Stimulated activated CD8-positive, alpha-beta memory T cell treated with anti-CD3 and anti-CD28 coated beads, Interleukin-2, amount 100 ng/mL, for 1 hour (primary cell): ENCODE measurements at places on chromosomes 3 and 15.
A peak's percentile ranks its signal among the peaks of the same experiment; 100 is the strongest.

GRCh38 chr3:48039487-48040190 lies 23.4 kb upstream of the MAP4 start:
- DNase-seq: no peak

DNA sequence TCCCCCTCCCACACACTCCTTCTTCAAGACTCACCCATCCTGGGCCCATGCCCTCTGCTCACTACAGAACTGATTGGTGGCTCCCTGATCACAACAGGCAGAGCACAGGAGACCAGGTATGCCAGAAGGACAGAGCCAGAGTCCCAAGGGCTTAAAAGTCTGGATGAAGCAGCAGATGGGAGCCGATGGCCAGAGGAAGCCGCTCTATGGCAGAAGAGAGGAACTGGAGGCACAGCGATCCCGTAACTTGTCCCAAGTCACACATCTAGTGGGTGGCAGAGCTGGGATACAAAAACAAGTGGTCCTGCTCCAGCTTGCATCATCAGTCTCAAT lies 20.7 kb downstream of the ITGA11 start:
- DNase-seq: no peak

- no peak for DNase-seq
These were observed 83.5 kb downstream of the SV2B start for GRCh38 chr15:91183596-91183995.

DNA sequence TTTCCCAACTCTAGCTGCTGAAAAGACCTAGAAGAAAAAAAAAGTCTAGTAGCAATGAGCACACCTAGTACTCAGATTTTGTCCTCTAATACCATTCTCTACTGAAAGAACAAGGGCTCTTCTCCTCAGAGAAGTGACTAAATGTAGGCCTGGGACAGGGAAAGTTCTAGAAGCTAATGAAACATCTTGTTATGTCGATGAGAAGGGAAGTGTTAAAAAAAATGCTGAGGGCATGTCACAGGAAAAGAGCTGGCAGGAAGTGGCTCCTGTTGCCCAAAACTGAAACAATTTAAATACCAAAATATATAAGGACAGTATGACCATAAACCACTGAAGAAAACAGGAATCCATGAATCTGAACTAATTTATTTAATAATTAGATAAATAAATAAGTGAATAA lies 581.4 kb upstream of the TBL1XR1 start:
- no peak for DNase-seq

GRCh38 chr3:158420654-158421396 lies 150.2 kb upstream of the MLF1 start:
- DNase-seq: no peak

GRCh38 chr15:69751566-69751965 lies 298.9 kb downstream of the RPLP1 start:
- DNase-seq: no peak

GRCh38 chr3:58848826-58849225 lies 182.3 kb upstream of the FAM3D start:
- no peak for DNase-seq

DNA sequence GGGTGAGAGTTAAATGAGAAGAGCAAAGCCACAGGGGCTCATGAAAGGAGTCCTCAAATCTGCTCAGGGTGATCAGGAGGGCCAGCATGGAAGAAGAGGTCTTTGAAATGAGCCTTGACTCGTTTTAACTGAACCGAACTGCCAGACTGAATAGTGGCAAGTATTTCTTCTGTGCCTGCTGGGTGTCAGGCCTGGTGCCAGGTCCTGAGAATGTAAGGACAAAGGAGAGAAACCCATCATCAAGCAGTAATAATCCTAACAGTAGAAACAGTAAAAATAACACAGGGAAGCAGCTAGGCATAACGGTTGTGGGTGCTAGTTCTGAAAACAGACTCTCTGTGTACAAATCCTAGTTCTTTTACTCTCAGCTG lies 40.4 kb upstream of the SMAD3 start:
- no peak for DNase-seq

GRCh38 chr3:71130471-71131374 lies 452.8 kb downstream of the FOXP1 start:
- peak; percentile 55 for DNase-seq

DNA sequence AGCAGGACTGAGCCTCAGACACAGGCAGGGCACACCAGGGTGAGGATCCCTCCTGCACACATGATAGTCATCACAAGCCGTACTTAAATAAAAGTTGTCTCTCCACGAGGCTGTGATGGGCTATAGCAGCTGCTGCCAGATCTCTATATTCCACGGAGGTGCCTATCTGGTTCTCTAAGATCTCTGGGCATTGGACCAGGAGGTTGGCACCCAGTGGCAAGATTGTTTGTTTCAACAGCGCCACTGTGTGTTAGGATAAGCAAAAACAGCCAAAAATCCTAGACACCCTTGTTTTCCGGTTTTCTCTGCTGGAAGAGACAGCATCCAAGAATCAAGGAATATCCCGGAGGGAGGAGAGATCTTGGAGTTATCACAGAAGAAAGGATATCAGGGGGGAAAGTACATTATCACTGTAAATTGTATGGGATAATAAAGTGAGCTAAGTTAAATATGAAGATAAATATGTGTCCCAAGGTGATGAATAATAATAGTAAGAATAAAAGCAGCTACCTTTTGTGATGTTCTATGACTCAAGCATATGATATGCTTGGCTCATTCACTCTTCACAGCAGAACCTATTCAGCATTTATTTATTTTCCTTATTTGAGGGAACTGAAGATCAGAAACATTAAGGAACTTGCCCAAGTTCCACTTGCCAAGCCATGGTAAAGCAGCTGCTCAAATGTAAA lies 90.6 kb upstream of the AKAP13 start:
- DNase-seq: no peak

- DNase-seq: no peak
These were observed 102.8 kb downstream of the IL1RAP start for GRCh38 chr3:190616637-190617036.

GRCh38 chr15:77346245-77347036 lies 73.5 kb downstream of the PEAK1 start:
- DNase-seq: no peak

- DNase-seq: no peak
These were observed 46.9 kb downstream of the GRIP2 start for GRCh38 chr3:14492948-14493881.

DNA sequence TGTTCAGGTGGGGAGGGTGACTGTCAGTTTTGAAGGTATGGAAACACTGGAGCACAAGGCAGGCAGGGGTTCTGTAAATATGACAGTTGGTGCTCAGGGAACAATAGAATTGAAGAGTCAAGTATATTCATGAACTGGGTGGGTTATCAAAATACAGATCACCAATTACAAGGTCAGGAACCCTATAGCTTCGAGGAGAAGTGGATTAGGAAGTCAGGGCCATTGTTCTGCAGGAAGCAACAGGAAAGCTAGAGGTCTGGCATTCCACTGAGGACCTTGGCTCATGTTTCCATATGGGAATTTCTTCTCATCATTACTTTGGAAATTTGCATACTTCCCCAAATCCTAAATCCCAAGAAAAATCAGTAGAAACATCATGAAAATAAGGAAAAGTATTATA lies 125.9 kb downstream of the MYRIP start:
- DNase-seq: no peak

DNA sequence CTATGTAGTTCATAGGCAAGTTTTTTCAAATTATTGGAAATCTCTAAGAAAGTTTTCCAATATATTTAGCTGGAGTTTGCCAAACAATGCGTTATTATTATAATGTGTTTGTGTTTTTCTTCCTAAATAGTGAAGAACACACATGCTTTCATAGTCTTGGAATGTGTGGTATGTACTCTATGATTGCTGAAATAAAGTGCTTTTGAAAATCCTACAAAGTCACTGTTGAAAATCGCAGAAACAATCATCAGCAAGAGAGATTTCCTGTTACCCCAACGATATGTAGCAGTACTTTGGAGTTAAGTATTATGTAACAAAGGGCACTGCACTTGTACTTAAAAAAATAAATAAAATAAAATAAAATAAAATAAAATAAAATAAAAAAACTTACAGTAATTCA lies 796.2 kb downstream of the NAALADL2 start:
- no peak for DNase-seq

- DNase-seq: no peak
These were observed 140.7 kb upstream of the NSMCE3 start for GRCh38 chr15:29410338-29410737.

GRCh38 chr3:197241173-197241572 lies 57.2 kb downstream of the DLG1 start:
- no peak for DNase-seq

- no peak for DNase-seq
These were observed 99.8 kb upstream of the NR2F2 start for GRCh38 chr15:96230526-96231181.

DNA sequence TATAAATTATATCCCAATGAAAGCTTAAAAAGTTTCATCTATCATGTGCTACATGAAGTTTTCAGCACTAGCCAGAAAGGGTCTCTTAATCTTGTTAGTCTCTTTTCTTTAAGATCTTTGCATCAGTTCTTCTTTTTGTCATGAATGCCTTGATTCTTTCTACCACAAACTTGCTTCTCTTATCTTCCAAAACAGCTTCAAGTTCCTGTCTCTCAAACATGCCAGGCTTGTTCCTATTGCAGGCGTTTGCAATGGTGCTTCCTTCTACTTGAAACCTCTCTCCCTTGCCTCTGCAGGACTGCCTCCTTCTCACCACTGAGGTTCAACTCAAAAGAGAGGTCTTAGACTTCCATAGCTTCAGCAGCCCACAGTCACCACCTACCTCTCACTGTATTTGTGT lies 104.3 kb upstream of the FRMD4B start:
- no peak for DNase-seq

GRCh38 chr15:25937796-25938195 lies 74.7 kb upstream of the ATP10A start:
- DNase-seq: no peak

DNA sequence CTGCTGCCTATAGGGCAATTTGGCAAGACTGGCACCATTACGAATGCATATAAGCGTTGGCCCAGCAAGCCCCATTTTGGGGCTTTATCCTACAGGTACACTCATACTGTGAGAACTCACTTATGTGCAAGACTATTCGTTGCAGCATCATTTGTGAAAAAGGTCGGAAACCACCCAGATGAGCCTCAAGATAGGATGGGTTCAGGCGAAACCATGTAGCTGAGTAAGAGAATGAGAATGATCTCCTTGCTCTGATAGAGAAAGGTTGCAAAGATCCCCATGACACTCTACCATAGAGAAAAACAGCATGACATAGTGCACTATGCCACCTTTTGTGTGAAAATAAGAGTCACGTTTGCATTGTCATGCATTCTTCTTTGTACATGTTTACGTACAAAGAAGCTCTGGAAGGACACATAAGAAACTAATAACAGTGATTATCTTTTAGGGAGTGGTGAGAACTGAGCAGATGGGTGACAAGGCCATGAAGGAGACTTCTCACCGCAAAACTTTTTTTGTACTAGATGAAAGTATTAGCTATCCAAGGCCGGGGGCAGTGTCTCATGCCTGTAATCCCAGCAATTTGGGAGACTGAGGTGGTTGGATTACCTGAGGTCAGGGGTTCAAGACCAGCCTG lies 50.0 kb downstream of the RHCG start:
- DNase-seq: no peak

- no peak for DNase-seq
These were observed 129.7 kb downstream of the PROS1 start for GRCh38 chr3:93843981-93844380.

- DNase-seq: no peak
These were observed 34.9 kb upstream of the CPOX start for GRCh38 chr3:98628317-98628716.

DNA sequence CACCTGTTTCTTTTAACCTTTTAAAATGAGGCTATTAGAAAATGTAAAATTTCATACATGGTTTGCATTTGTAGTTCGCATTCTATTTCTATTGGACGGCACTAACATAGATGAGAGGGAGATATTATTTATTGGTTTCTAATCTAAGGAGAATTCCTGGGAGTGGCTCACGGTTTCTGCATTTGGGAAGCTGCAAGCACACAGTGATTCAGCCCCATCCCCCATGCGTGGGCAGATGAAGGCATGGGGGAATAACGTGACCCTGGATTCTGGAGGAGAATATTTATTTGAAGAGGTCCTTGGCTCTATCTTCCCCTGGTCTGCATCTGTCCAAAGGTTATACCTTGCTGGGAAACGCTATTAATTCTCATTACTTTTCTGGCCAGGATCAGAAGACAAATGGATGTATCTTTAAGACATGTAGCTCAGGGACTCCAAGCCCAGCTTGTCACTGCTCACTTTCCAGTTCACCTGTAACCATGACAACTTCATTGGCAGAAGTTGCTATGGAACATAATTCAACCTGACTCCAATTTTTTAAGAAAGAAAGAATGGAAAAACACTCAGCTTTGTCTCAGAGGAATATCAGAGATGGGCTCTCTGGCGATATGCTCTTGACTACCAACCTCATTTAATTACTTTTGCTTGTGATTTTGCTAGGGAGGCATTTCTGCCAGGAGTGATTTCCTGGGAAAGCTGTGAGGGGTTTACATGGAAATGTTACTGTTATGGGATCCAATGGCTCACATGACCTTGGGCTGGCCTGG lies 27.2 kb upstream of the POMGNT2 start:
- DNase-seq: no peak

- DNase-seq: no peak
These were observed 18.9 kb downstream of the CX3CR1 start for GRCh38 chr3:39260957-39261356.

DNA sequence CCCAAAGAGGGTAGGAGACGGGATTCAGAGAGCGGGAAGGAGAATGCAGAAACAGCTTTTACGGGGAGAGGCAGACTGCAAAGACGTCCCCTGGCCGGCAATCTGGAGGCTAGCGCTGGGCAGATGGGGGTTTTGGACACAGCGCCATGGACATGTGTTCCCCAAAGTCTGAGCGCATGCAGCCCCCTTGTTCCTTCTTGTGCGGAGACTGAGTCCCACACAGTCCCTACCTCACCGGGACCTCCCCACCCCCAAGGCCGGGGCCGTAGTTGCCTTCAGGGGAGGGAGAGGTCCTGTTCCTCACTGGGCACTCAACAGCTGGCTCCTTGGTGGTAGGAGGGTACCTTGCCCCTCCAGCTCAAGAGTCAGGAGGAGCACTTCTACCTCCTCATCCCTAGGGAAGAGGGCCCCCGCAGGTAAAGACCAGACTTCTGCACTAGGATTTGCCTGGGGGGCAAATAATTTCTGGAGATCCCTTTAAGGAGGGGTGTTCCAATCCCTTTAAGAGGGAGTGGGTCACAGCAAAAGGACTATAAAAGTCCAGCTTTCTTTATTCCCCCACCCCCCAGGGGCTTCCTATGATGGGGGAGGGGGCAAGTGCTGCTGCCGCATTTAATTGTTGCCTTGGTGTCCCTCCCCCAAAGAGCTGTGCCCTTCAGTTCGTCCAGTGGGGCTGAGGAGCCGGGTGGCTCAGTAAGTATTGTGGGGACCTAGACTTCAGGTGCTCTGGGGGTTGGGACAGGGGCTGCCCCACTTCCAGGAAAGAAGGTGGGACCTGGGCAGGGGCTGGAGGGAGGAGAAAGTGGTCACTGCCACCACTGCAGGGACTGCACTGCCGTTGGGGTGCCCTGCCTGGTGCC lies 3.6 kb upstream of the BAHD1 start:
- no peak for DNase-seq

DNA sequence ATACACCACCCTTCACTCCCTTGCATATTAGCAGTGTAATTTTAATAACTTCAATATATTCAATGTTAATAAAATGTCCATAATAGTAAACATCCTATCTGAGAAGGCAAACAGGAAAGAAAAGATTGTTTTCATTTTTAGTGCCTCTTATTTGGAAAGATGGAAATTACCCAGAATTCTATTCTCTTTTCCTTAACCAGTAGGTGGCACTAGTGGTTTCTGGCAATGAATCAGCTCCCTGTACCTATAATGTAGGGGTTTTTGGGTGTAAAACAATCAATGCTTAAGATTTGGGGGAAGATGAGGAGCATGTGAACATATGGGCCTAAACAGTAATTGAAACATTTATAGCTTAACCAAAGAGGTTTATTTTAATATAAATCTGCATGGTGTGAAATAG lies 5.7 kb upstream of the SEMA6D start:
- no peak for DNase-seq
